CD4-positive, alpha-beta T cell treated with Interferon alpha-2 for 1 hour (primary cell): ENCODE measurements at places on chromosomes 13 and 19.

DNA sequence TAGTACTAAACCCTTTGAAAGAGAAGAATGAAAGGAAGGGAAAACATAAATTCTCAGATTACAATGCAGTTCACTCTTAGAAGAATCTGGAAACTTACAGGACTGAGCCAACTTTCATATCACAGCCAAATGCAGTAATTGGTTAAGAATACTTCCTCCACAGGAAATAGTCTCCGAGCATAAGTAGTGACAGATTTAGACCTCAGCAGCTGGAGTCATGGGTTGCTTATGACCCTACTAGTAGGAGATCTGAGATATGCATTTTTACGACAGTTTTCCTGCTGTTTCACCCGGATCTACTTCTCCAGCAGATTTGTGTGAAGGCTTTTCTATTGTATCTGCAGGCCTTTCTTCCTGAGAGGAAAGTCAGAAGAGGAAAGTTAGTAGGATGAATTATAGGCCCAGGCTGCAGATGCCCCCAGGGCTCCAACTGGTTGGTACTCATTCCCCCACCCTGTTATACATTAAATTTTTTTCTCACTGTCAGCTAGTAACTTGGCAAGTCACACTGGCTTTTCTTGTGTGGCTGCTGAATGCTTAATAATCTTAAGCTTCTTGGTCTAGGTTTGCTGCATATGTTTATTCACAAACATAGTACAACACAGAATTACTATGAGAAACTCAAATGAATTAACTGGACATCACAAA is 1241.5 kb upstream of the MIR17HG start:
- DNase-seq = no peak

DNA sequence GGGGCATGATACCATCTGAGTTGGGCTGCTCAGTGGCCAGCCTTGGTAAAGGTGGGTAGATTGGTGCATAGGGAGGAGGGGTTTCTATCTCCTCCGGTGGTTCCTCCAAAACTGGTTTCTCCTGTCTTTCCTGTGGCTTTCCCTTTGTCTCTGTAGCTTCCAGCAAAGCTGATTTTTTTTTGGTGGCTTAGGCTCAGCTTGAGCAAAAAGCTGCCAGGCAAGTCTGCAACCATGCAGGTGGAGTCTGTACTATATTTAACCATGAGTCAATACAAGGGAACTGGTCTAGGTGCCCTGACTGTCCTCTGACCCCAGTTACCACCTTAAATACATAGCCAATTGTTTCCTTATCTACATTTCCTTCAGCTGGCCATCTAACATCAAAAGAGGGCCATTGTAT is 64.0 kb upstream of the ZNF681 start:
- DNase-seq = no peak

GRCh38 chr13:62067821-62068220 is 652.2 kb upstream of the PCDH20 start:
- DNase-seq = no peak

DNA sequence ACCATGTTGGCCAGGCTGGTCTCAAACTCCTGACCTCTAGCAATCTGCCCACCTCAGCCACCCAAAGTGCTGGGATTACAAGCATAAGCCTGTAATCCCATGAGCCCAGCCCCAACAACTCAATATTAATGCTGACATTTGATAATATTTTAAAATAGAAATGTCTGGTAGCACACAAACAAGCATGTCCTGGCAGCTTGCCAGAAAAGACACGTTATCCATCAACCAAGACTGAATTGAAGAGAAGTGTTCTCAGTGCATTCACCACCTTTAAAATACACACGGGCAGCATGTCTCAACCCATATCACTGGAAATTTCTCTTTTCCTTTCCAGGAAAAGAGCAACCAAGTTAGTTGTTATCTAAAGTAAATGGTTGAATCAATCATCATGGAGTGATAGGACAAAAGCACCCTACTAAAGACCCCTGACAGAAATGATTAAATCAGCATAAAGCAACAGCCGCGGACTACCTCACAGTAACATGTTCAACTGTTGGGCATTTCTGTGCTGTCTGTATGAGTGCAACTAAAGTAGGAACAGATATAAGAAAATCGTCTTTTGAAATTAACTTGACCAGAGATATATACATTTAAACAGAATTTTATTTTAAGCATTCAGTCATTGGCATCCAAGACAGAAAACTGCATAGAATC is 25.0 kb downstream of the LHFPL6 start:
- no peak for DNase-seq

GRCh38 chr13:36090592-36090991 is 40.6 kb downstream of the DCLK1 start:
- DNase-seq = no peak

GRCh38 chr13:20814224-20814910 is 40.6 kb upstream of the EEF1AKMT1 start:
- no peak for DNase-seq

GRCh38 chr13:51922771-51923480 is 61.2 kb downstream of the CCDC70 start:
- no peak for DNase-seq

GRCh38 chr13:112134391-112135075 is 67.6 kb downstream of the SOX1 start:
- no peak for DNase-seq

- DNase-seq = no peak
These were observed 1.4 kb downstream of the LENG9 start for GRCh38 chr19:54462047-54462654.

- no peak for DNase-seq
These were observed 18.7 kb upstream of the SIAH3 start for GRCh38 chr13:45870232-45870631.

DNA sequence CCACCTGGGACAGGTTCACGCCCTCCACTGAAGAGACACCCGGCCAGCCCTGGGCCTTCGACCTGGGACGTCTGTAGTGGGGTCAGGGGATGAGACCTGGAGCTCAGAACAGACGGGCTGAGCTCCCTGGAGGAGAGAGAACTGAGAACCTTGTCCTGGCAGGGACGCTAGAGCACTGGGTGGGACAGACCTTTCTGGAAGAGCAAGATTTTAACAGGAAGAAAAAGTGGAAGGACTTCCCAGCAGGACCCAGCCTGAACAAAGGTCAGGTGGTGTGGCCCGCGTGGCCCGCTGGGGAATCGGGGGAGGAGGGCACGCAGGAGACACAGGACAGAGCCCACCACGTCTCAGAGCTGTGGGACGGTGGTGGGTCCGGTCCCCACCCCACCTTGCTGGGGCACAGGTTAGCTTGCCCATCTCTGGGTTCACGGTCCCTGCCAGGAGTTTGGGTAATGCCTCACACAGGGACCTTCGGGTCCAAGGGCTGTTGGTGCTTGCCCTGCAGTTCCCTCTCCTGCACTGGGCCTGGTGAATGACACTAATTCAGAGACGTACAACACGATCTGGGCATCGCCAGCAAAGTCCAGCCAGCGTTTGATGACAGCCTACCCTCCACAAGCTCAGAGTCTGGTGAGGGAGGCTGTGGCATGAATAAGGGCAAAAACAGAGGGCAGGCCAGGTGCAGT is 1.2 kb upstream of the EFNA2 start:
- no peak for DNase-seq

- no peak for DNase-seq
These were observed at the start of gene PRR36 for GRCh38 chr19:7874076-7874896. TSS of gene PRR36 (minus strand) at chr19:7874390. CDS start at chr19:7873689, 701 bp downstream.

DNA sequence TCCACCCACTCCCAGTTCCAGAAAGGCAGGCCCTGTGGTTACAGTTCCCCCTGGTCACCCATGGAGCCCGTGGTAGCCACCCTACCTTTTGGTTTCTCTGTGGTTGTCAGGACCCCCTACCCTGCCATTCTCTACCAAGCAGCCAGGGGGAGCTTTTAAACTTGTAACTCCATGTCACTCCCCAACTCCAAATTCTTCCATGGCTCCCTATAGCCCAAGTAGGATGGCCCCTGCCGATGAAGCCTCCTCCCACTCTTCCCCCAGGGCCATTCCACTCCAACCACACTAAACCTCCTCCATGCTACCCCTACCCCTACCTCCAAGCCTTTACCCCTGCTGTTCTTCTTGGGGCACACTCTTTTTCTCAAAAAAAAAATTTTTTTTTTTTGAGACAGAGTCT is 2.2 kb downstream of the S1PR2 start:
- peak; percentile 67 for DNase-seq

DNA sequence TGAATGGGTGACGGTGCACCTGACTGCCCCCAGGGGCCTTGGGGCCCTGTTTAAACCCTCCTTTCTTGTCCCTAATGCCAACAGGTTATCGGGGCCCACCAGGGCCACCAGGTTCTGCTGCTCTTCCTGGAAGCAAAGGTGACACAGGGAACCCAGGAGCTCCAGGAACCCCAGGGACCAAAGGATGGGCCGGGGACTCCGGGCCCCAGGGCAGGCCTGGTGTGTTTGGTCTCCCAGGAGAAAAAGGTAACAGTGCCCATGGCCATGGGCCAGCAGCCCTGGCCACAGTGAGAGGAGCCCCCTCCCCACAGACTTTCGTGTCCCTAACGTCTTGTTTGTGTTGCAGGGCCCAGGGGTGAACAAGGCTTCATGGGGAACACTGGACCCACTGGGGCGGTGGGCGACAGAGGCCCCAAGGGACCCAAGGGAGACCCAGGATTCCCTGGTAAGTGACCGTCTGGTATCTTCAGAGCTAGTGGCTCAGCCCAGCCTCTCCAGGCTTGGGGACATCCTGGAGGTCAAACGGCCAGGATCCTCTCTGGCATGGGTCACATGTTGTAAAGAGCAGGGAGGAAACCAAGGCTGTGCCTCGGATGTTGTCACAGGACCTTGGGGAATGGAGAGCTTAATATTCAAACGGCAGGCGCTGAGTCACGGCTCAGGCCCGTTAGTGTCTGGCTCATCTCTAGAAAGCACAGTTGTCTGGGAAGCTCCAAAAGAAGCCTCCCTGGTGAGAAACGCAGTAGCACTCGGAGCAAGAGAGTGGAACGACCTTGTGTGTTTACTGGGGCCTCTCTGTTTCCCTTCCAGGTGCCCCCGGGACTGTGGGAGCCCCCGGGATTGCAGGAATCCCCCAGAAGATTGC is 58.3 kb downstream of the RAB20 start:
- no peak for DNase-seq

GRCh38 chr19:35462476-35462953 is 14.5 kb downstream of the FFAR2 start:
- DNase-seq = peak; percentile 83

GRCh38 chr19:33818411-33818810 is 21.7 kb downstream of the KCTD15 start:
- no peak for DNase-seq

GRCh38 chr13:100063333-100063732 is 25.6 kb upstream of the PCCA start:
- DNase-seq = no peak

DNA sequence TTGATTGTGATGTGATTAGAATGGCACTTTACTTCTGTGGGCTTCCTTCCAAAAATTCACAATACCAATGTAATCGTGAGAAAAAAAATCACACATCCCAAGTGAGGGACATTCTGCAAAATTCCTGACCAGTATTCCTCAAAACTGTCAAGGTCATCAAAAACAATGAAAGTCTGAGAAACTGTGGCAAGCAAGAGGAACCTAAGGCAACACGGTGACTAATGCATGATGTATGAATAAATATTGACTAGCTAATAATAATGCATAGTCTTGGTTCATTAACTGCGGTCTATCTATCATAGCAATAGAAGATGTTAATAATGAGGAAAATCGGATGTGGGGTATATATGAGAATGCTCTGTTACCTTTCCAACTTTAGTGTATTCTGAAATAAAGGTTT is 159.0 kb downstream of the RFC3 start:
- DNase-seq = no peak

DNA sequence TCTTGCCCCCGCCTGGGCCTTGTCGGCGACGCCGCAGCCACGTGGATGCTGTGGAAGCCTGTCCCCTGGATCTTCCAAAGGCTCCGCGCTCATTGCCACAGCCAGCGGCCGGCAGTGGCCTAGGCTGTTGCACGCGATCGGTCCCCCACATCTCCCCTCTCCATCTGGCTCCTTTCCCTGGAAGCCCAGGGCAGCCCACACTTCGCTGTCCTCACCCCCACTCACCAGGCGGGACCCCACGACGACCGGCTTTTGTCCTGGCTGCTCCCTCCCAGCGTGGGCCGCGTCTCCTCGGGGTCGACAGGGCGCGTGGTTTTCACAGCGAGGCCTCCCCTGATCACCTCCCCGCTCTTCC is 605 bp upstream of the TEX30 start:
- no peak for DNase-seq

DNA sequence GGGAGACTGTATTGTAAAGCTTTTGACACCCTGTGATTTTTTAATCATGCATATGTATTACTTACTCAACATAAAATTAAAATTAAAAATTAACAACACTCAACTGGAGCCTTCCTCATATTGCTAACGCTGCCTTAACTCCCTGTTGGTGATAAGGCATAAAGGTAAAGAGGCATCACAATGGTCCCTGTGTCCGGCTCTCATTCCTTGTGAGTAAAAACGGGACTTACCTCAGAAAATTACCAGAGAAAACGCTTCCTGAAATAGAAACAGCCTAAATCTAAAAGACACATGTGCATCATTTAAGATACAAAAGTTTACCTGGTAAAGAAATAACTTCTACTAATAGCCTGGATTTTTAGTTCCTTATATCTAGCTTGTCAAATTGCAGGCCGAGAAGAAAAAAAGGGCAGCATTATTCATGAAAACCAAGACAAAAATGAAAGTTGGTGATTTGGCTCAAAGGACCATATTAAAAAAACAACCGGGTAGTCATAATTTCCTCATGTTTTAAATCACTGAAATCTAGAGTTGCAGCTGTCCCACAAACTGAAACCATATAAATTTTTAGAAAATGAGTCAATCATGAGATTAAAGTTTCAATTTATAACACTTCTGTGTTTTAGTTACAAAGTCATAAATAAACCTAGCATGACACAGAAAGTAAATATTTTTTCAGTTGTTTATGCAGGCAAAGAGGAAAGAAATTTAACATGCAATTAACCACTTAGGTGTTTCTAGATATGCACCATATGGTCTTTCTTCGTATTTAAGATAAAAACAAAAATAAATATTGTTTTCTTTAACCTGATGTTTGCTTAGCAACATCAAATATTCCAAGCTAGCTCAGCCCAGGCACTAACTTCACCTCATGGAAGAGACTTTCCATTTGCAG is 94.7 kb downstream of the MIPEP start:
- no peak for DNase-seq

DNA sequence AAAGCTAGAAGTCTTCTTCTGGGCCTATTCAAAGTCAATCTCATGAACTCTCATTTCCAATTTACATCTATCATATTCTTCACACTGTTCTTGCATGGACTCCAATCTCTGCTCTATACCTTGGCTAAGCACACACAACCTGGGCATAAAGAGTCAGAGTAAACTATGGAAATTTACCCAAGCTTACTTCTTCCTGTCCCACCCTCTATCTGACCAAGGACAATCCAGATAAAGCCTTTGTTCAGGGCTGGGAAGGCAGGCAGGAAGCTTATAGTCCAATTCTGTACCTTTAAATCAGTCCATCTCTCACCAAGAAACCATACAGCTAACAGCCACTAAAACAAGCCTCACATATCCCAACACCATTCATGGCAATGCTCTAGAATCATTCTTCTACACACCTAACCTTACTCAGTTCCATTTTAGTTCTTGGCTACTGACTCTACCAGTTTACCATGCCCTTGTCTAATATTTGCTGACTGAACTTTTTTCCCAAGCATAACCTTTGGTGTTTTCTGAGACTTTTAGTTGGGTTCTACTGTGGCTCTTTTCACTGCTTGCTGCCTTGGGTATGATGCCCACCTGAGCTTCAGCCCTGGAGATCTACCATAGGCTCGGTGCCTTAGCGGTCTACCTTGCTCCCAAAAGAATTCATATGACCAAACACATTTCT is 38.9 kb downstream of the N4BP2L2 start:
- DNase-seq = no peak

- DNase-seq = peak; percentile 97
These were observed at the start of gene ZNF805 for GRCh38 chr19:57240311-57241090. TSS of gene ZNF805 (plus strand) at chr19:57240632. CDS start at chr19:57240892, 260 bp downstream.
